ENCODE measurements at places on chromosomes 3 and 15.

DNA sequence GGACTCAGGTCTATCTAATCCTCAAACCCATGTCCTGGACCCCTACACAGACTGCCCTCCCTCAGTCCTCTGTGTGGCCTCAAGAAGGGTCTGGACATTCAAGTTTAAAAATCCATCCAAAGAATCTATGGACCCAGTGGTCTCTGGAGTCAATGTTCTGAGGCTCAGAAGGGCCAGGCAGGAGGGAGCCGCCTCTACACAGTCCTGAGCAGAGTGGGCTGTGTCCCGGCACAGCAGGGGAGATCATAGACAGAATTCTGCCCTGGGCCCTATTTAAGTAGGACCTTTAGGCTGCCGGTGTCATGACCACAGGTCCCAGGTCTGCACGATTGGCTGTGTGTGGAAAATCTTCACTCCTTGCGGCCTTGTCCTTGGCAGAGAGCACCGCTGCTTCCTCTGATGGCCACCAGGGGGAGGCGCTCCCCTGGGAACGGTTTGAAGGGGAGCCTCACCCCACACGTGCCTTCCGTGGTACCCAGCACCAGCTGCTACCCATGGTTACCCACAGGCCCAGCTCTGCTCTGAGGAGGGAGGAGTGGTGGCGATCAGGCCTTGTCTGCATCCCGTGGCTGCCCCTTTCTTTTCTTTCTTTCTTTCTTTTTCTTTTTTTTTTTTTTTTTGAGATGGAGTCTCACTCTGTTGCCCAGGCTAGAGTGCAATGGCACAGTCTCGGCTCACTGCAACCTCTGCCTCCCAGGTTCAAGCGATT lies 37.9 kb downstream of the CHRD start:
- no peak for DNase-seq

DNA sequence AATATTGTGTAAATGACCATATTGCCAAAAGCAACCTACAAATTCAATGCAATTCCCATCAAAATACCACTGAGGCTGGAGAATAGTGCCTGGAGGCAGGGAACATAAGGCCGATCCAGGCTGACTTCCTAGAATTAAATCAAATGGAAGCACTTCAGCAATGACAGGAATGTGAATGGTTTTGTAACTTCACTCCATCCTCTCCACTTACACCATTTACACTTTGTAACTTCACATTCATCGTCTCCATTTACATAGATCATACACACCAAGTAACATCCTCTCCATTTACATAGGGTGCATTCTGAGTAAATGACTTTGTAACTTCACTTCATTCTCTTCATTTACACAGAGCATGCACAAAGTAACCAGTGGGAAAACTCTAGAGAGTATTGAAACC lies 11.6 kb downstream of the STRIT1 start:
- DNase-seq, result no peak

GRCh38 chr15:48865370-48866079 lies 12.4 kb upstream of the EID1 start:
- no peak for DNase-seq

GRCh38 chr3:138065949-138066348 lies 49.5 kb downstream of the DZIP1L start:
- DNase-seq, result no peak

- DNase-seq, result no peak
Measured at GRCh38 chr3:4536260-4536659, 43.1 kb downstream of the ITPR1 start.

GRCh38 chr3:194632226-194632808 lies 902 bp downstream of the TMEM44 start:
- DNase-seq, result no peak
